ENCODE measurements at places on chromosomes 6 and 20.

DNA sequence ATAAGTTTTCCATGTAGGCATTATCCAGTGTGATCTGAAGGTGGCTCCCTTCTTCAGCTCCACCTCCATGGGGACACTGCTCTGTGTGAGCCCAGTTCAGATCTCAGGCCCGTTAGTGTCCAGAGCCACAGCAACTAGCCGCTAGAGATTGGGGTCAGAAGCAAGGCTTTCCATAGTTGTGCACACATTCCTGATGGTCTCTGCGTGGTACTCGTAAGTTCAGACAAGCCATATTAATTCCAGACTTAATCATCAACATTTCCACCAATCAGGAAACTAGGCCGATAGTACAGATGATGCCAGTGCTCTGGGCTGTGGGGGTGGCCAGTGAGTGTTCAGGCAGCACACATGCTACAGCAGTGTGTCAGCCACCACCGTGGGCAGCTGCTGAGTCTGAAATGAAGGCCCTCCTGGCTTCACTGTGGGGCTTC lies 17.5 kb upstream of the SYNCRIP start:
- no peak for DNase-seq

GRCh38 chr20:32967961-32968457 lies 36.2 kb downstream of the SUN5 start:
- no peak for DNase-seq

DNA sequence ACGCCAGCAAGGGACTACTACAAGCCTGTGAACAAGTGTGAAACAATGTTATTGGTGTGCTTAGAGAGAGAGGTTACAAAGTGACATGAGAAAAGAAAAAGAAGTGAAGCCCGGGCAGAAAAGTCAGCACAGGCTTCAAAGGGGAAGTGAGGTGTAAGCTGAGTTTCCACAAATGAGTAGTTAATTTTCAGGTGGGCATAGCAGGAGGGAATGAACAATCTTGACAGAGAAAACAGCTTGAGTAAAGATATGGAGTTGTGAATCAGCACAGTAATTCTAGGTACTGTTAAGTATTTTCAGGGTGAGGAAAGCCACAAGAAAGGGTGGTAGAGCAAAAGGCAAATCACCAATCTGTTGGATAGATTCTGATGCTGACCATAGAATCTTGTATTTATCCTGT lies 4.3 kb downstream of the KCNQ5 start:
- DNase-seq = no peak

DNA sequence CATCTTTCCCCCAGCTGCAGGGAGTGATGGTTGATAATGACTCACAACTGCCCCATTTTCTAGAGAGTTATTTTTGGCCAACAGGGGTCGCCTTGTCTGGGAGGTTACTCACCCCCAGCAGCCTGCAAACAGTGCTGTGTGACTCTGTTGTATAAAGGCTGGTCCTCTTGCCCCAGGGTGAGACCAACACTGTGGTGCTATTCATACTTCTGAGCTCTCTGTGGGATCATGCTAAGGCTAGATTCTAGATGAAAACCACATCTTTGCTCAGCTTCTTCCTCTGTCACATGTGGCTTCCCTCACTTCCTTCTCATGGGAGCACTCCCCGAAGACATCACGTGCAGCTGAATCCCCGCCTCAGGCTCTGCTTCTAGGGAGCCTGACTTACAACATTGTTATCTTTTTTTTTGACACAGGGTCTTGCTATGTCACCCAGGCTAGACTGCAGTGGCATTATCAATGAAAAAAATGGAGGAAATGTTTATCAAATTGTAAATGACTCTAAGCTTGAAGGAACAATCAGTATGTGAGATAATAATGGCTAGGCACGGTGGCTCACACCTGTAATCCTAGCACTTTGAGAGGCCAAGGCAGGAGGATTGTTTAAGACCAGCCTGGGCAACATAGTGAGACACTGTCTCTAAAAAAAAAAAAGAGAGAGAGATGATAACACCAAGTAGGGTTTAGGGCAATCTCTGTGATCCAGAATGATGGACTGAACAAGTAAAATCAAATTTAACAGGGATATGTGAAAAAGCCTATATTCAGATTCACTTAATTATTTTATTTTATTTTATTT lies 55.7 kb upstream of the SLC23A2 start:
- no peak for DNase-seq

DNA sequence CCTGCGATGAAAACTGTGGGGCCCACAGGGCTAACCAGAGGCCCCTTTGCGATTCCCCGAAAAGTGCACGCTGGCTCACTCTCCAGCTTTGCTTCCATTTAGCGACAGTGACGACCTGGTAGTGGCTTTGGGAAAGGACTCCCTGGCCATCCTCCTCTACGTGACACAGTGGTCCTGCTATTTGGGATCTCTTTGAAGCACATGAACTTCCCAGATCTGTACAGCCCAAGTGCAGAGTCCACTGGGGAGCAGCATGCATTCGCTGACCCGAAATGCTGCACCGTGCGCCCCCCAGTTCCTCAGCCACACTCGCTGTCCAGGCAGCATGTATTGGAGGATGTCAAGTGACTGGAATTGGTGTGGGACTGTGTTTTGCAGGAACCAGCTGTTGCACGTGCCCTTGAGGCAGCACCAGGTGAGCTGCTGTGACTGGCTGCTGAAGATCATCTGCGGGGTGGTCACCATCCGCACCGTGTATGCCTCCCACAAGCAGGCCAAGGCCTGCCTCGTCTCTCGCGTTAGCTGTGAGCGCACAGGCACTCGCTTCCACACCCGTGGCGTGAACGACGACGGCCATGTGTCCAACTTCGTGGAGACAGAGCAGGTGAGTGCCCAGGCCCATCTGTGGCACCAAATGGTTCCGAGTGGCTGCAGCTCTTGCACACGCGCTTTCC lies 51.6 kb downstream of the SYNJ2 start:
- DNase-seq = no peak

DNA sequence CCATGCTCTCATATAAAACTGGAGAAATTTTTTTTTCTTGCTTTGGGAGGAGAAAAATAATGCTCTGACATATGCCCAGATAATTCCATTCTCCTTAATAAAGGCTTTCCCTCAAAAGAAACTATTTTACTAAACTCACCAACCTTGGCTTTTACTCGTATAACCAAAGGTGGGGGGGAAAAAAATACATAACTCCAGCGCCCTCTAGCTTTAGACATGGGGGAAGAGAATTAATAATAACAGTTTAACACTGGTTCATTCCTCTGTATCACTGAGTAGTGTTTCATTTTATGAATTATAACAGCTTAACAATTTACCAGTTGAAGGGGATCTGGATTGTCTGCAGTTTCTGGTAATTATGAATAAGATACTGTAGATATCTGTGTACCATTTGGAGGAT lies 1226.1 kb downstream of the GRIK2 start:
- no peak for DNase-seq

- no peak for DNase-seq
Observed at GRCh38 chr6:139680819-139681218, 306.4 kb upstream of the CITED2 start.

- DNase-seq = no peak
Observed at GRCh38 chr6:145076115-145076841, 659.0 kb downstream of the EPM2A start.

DNA sequence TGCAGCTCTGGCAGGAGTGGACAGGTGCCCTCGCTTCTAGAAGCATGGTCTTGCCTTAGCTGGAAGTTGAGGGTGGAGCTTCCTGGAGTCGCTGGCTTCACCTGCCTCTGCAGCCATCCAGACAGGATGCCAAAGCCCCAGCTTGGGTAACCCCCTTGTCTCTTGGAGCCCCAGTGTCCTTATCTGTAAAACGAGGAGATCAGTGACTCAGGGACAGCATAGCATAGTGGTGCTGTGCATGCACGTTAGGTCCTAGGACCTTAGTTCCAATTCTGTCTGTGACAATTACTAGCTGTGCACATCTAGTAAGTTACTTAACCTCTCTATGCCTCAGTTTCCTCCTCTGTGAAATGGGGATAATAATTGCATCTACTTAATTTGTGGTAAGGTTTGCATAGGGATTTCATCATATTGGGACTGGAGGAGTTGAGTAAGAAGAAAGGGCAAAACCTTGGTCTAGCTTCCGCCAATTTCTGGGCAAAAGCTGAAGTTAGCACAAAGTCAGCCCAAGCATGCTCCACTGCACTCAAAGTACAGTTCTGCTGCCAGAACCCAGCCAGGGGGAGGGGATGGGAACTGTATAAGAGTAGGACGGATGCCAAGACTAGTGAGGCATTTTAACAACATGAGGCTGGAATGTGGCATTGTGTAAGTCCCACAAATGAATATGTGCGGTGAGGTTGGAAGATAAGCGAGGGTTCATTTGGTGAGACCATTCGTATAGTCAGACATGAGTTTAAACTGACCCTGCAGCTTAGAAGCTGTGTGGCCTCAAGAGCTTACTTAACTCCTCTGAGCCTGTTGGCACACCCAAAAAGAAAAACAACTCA lies 24.5 kb downstream of the TOX2 start:
- no peak for DNase-seq

GRCh38 chr20:48191200-48191599 lies 405.9 kb upstream of the SULF2 start:
- no peak for DNase-seq

DNA sequence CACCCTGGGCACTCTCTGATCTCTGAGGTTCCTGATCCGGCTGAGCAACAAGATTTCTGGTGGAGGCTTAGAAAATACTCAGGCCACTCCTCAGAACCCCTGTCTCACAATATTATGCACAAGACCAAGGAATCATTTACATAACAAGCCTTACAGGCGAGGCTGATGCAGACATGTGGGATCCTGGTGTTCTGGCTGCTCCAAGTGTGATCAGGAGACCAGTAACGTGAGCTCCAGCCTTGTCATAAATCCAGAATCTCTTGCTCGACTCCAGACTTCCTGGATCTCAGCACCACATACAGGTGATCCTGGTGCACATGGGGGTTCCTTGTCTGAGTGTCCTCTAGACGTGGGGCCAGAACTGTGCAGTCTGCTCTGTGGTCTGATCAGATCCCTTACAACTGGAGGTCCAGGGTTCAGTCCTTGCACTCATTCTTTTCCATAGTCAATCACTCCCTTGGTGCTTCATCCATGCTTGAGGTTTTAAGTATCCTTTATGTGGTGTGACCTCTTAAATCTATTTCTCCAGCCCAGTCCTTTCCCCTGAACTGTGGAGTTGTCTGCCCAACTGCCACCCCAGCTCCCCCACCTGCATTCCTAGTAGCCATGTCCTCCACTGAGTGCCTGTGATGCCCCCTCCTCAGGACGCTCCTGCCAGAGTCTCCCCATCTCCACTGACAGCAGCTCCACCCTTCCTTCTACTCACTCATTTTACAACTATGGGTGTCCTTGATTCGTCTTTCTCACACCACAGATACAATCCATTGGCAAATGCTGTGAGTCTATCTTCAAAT lies 5.1 kb downstream of the HLA-C start:
- DNase-seq = no peak

GRCh38 chr6:54775576-54775975 lies 71.0 kb upstream of the FAM83B start:
- DNase-seq = no peak

DNA sequence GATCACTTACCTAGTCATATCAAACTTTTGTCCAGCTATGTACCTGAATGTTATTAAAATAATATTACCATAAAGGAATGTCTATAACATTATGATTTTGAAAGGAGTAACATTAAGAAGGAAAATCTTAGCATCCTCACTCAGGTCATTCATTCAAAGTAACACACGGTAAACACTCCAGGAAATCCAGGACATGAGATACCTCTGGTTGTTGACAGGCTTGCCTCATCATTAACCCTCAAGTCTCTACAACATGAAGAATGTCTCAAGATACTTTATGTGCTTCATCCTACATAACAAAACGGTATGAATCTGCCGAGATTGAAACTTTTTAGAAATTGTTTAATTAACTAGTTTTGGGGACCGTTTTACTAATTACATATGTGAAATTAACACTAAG lies 690 bp upstream of the FILIP1 start:
- no peak for DNase-seq

GRCh38 chr6:115717062-115717461 lies 343.6 kb downstream of the FRK start:
- DNase-seq = no peak

- DNase-seq = no peak
Observed at GRCh38 chr20:53706008-53706465, 112.4 kb upstream of the ZNF217 start.

DNA sequence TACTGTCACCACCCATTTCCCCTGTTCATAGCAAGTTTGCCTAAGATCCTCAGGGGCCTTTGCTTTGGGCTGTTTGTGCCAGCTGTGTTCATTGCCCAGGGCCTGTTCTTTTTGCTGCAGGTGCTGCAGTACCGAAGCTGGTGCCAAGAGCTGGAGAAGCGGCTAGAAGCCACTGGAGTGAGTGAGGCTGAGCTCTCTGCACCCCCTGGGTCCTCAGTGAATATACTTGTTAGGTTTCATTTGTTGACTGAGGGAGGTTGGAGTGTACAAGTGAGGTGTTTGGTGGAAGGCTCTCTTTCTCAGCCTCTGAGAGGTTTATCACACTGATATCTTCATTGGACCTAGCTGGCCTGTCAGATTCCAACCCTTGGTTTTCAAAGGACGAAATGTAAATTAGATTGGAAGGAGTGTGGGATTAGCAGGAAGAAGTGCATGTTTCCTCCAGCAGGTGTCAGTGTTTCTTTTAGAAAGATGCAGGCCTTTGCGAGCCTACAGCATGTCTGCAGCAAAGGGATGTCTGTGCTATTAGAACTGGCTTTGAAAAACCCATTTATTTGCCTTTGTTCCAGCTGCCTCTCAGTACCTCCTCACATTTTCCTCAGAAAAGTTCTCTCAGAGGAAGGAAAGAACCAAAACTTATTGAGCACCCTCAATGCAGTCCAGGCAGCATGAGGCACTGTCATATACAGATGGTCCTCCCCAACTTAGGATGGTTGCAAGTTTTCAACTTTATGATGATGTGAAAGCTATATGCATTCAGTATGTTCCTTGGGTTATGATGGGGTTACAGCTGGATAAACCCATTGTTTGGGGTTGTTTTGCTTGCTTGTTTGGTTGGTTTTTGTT lies 8.3 kb downstream of the CEP250 start:
- DNase-seq = peak; percentile 39

- DNase-seq = no peak
Observed at GRCh38 chr6:111706841-111707391, 101.2 kb upstream of the TRAF3IP2 start.

DNA sequence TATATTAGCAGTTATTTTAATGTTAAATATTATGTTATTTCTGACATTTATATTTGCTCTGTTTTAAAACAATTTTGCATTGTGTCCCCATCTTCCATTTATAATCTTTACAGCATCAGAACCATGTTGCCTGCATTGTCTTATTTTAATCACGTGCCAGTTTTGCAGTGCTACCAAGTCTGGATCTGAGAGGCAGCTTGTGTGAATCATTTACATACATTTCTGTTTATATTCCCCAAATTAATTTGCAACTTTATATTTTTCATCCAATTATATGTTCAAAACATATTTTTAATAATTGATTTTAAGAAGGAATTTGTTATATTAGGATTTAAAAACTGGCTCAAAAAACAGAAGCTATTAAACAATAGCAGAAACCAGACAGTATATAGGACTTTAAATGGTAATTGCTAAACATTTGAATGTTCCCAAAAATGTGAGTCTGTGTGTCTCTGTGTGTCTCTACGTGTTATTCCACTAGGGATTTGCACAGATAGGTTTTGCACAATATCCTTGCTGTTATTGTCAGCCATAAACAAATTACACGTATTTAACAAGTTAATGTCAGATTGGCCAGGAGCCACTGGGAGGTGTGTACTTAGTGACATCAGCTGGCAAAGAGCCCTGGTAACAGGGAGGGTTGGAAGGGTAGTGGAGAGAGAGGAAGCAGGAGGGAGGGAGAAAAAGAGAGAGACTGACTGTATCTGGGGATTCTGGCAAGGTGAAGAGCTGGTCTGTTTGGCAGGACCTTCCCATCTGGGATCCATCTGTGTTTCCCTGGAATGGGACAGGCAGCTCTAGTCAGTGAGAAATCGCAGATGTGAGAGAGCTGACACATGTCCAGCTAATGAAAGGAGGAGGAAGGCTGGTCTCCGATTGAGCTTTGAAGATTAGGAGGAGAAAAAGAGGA lies 72.1 kb downstream of the CBFA2T2 start:
- DNase-seq = peak; percentile 27

Data from 8988T (cell line).